ENCODE measurements at places on chromosomes 4 and X. TPM values are rescaled to one million over a fixed set of nuclear protein-coding genes. Genes with fewer than 3 reads are reported as not detected.

DNA sequence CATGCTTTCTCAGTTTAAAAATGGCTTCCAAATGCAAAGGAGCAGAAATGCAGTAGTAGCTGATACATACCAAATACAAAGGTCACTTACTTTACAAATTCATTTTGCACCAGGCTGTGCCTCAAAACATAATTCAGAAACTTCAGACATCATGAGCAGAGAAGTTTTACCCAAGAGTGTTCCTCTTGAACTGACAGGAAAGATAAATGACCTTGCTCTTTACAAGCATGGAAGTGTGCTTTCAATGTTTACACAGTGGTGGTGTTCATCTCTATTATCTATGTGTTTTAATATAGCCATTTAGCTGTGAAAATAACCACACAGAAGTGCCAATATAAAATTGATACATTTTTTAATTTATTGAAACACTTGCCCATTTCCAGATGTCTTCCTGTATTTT is 383.4 kb downstream of the ANKRD50 start:
- H3K4me1 ChIP-seq: no peaks in the 10 kb centered on the region
- no peak overlapping the region for H3K27ac ChIP-seq
- no peak overlapping the region for H3K4me3 ChIP-seq
- no peaks in the 10 kb centered on the region for H3K27me3 ChIP-seq
- no peaks in the 10 kb centered on the region for H3K36me3 ChIP-seq

Gene AKAP4
- total RNA-seq: not detected

Gene PRR32
- total RNA-seq: not detected

DNA sequence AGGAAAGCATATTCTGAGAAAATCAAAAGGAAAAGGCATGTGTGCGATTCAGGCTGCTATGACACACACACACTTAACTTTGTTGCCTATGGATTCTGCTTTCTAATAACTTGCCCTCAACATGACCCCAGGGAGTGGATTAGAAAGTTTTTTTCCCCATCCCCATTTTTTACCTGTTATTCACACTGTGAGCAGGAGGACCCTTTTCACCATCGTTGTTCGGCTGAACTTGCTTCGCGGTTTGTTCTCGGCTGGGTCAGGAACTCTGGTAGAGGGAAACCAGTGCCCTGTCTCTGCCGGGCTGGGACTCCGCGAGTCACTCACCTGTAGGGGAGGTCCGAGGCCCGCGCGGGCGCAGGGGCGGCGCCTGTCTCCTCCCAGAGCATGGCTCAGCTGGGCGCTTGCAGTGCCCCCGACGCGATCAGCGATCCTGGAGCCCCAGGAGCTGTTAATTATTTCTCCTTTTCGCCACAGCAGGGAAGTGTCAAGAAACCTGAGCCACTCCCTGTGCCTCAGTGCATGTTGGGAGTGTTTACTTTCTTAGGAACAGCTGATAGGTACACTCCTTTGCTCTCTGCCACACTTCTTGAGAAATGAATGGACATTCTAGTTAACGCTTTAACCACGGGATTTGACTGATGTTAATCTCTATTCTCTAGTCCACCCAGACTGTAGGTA is at the start of gene RASSF6:
RASSF6 (minus strand) TSS at position 322 of the 678 bp plus-strand sequence. CDS start 8,641 bp downstream, outside the sequence.
- no peak for DNase-seq
- no peak within 1 kb of the TSS for H3K4me3 ChIP-seq
- no peaks in the 10 kb centered on the region for H3K27me3 ChIP-seq
- no peaks in the 10 kb centered on the region for H3K36me3 ChIP-seq

Gene MYL5
- total RNA-seq: 13.0 TPM

DNA sequence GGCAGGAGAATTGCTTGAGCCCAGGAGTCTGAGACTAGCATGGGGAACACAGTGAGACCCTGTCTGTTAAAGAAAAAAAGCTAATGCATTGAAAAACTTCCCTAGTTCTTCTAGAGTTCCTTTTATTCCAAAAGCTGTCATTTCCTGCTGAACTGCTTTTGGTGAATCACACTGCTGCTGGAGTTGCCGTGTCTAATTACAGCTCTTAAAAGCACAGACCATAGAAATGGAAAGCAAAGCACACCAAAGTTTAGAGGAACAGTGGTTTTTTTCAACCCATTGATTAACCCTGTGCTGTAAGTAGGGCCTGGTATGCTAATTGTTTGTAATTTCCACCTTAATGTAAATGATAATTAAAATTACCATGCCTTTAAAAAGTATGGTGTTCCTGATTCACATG is 52.4 kb downstream of the SEPTIN11 start:
- peaks cover 17% of the 10 kb centered on the region for H3K36me3 ChIP-seq
- H3K27me3 ChIP-seq: no peaks in the 10 kb centered on the region
- peaks cover 36% of the 10 kb centered on the region for H3K4me1 ChIP-seq
- peak; percentile 83 for DNase-seq
- peak overlapping the region; percentile 17 for H3K4me3 ChIP-seq

Gene OPHN1
- 3.3 TPM for total RNA-seq

Gene HTN1
- total RNA-seq: not detected

GRCh38 chr4:4952273-4952672 is 67.0 kb downstream of the CYTL1 start:
- no peaks in the 10 kb centered on the region for H3K36me3 ChIP-seq
- H3K4me1 ChIP-seq: no peaks in the 10 kb centered on the region
- no peak for DNase-seq

Data from A673 (cell line).